Fibroblast of upper back skin (primary cell): ENCODE measurements at places on chromosomes 4 and X.

GRCh38 chr4:139563515-139563914, 7.5 kb upstream of the SETD7 start:
- peak; percentile 70 for DNase-seq

GRCh38 chr4:23298371-23298770, 591.5 kb downstream of the PPARGC1A start:
- no peak for DNase-seq

GRCh38 chrX:79100791-79101484, 43.5 kb upstream of the GPR174 start:
- DNase-seq: no peak

GRCh38 chr4:112077743-112078142, 67.5 kb upstream of the FAM241A start:
- no peak for DNase-seq

DNA sequence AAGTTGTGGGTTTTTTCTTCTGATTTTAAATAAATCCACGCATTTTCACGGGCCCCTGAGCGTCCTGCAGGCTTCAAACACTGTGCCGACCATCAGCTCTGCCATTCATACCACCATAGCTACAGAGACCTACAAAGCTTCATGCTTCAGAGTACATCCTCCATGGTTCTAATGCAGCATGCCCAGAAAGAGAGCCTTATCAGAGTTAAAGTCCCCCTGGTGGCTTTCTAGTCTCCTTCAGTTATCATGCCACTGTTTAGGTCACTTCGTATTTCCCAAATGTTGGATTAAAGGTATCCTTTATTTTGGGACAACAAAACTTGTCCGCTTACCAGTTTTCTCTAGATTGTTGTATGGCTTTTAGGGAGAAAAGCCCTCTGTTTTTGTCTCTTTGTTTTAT, 66.7 kb upstream of the VCX2 start:
- no peak for DNase-seq

GRCh38 chrX:53684415-53685192, 1.9 kb downstream of the HUWE1 start:
- no peak for DNase-seq

DNA sequence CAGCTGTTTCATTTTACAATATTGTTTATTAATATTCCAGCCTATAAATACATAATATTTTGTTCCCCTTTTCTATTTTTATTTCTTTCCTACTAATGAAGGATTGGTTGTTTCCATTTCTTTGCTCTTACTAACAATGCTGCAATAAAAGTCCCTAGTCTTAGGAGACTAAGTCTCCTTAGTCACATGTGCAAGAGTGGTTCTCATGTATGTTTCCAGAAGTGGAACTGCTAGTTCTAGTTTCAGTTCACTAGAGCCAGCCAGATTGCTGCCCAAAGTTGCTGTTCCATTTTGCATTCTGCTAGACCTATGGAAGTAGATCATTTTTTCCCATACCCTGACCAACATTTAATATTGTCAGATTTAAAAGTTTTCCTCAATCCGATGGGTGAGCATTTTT, 44.3 kb downstream of the CNGA1 start:
- no peak for DNase-seq

DNA sequence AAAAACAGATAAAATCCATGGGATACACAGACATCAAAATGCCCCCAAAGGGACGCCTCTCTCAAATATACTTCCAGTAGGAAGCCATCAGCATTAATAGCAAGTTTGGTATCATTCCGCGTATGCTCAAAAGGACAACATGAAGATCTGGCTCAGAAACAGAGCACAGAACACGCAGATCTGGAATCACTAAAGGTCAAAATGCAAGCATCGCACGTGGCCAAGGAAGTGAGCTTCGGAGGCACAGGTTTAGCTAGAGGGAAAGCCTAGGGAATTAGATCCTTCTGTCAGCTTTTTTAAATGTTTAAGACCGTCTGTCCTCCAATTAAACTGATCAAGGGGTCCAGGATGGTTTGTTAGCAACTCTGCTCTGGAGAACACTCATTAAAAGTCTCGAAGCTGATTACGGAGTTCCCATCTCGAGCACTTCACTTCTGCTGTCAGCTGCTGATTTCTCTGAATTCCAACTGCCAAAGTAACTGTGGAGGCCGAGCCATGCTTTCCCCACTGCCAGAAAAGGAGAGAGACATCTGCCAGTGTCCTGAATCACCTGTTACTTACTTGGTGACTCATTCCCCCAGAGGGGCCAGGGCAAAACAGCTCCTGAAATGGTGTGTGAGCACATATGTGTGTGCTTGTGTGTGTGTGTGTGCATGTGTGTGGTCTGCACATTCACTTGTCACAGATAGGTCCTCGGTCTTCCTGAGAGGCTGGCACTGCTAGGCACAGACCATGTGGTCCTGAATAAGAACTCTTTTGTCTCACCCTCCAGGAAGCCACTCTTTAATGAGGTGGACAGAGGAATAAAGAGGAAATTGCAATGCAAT, 177.7 kb upstream of the PPARGC1A start:
- DNase-seq: peak; percentile 72

- peak; percentile 97 for DNase-seq
These were observed 121.2 kb downstream of the GASK1B start for GRCh38 chr4:158051401-158052235.

- DNase-seq: peak; percentile 25
These were observed 15.9 kb downstream of the IL15 start for GRCh38 chr4:141652161-141652778.

- DNase-seq: peak; percentile 0
These were observed 1.3 kb upstream of the ZNF141 start for GRCh38 chr4:336099-336892.

- no peak for DNase-seq
These were observed 13.5 kb downstream of the MAOB start for GRCh38 chrX:43868791-43869190.

GRCh38 chrX:101957174-101957573, 25.3 kb upstream of the ZMAT1 start:
- no peak for DNase-seq

DNA sequence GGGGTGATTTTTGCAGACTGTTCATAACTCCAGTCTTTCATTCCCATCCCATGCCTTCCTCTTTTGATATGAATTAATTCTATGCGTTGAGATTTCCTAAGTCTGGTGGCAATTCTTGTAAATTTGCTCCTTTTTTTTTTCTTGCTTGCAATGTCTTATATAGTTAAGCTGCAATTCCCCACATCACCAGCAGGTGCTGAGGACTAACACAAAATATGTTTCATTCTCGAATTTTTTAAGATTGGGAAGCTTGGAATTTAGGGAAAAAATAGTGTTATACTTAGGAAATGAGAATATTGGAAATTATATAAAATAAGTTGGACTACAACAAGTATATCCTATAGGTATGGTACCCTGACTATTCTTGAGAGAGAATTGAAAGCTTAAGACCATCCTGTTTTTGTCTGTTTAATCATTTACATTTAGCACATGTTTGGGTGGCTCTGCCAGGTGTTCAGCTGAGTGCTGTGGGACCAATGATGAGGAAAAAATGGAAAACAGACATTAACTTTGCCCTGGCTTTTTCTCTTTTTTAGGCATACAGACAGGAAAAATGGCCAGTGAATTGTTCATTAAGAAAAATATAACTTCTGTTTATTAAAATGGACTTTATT, 30.2 kb downstream of the AFF2 start:
- no peak for DNase-seq

- DNase-seq: no peak
These were observed 315.4 kb upstream of the TECRL start for GRCh38 chr4:64724689-64725088.

- DNase-seq: no peak
These were observed 24.6 kb upstream of the LAP3 start for GRCh38 chr4:17552427-17552826.

GRCh38 chr4:42284030-42284429, 113.3 kb upstream of the SHISA3 start:
- no peak for DNase-seq

DNA sequence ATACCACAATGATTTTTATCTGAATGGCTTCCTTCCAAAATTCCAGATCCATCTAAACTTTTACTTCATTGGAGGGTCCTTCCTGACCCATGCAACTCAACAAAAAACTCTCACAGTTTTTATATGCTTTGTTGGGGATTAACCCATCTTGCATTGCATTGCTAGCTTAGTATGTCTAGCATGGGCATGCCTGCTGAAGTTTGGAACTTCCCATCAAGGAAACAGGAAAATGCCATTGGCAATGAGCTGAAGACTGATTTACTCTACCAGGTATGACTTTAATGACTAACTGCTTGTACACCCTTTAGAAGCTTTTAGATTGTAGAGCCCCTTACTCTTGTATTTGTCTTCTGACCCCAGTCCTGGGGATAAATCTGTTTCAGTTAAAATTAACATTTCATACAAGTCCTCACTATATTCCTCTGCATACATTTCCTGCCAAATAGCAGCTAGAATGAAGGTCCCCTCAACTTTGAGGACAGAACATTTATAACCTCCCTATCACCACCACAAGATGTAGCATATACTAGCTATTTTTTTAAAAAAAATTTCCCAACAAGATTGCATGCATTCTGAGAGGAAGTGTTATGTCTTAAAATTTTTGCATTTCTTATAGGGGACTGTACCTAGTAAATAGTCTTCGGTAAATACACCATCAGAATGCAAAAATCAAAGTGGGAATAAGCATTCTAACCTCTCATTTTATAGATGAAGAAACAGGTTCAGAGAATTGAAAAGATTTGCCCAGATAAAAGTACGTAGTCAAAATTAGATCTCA, 52.5 kb upstream of the ATXN3L start:
- no peak for DNase-seq

GRCh38 chr4:15262396-15262795, 165.4 kb upstream of the C1QTNF7 start:
- DNase-seq: peak; percentile 18

- no peak for DNase-seq
These were observed 46.2 kb downstream of the SMARCA5 start for GRCh38 chr4:143559757-143560147.

- peak; percentile 38 for DNase-seq
These were observed 12.9 kb downstream of the PPP2R3B start for GRCh38 chrX:373641-374471.

DNA sequence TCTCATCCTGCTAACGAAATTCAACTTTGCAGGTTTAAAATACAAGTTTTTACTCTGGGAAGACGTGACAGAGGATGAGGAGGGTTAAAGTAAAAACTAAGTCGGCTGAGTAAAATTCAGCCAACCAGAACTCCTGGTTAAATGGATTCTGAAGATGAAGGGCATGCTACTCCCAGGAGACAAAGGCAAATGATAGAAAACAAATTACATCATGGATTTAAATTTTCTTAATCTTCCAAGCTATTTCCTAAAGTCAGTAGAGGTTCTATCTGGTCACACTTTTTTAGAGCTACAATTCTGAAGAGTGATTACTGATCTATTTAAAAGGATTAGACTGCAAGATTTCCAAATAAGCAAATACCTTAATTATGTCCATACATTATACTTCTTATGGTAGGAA, 47.9 kb downstream of the ZNF827 start:
- no peak for DNase-seq

DNA sequence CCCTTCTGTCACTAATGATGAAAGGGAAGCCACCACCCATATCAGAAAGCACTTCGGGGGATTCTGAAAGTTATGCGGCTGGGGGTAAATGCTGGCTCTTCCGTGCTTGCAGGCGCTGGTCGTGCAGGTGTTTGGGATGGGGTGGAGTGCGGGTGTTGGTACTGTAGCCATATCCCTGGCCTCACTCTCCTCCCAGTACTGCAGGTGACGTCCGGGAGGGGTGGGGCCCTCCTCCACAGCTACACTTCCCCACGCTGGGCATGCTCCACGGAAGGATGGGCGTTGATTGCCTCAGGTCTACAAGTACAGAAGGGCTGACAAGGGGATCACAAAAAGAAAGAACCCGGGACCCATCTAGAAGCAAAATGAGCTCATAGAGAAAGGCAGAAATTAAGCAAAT, 48.6 kb upstream of the CLDN24 start:
- no peak for DNase-seq

- peak; percentile 73 for DNase-seq
These were observed 115.2 kb upstream of the LNX1 start for GRCh38 chr4:53706422-53707032.

DNA sequence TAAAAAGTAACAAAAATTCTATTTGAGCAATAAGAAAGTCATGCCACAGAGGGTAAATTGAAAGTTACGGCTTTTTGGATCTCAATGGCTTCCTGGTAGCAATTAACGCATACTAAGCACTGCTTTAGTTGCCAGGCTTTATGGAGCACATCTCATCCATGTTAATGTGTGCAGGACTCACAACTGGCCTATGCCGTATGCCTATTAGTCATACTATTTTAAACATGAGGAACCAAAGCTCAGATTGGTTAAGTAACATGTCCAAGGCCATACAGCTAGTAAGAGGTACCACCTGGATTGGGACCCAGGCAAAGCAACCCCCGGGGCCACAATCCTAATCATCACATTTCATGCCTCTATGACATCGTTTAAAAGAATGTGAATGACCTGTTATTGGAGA, 17.1 kb downstream of the DAPP1 start:
- no peak for DNase-seq

DNA sequence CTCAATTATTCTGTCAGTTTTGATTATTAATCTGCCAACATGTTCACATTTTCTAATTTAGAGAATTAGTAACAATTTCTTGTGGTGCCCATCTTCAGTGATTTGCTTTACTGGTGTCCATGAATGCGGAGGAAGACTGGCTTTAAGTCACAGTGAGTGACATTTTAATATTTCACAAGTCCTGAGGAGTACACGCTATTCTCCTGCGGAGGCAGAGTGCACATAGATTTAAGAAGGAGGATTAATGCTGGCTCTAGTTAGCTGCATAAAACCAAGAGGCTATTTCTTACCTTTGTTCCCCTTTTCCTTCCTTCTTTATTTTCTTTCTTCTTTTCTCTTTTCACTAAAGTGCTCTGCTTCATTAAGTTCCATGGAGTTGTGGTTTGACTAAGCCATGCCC, 495.2 kb upstream of the IGFBP7 start:
- no peak for DNase-seq

- DNase-seq: peak; percentile 94
These were observed 665 bp downstream of the TIGD2 start for GRCh38 chr4:89111833-89112563.

- peak; percentile 24 for DNase-seq
These were observed 44.6 kb upstream of the LINC00632 start for GRCh38 chrX:140664939-140665338.

DNA sequence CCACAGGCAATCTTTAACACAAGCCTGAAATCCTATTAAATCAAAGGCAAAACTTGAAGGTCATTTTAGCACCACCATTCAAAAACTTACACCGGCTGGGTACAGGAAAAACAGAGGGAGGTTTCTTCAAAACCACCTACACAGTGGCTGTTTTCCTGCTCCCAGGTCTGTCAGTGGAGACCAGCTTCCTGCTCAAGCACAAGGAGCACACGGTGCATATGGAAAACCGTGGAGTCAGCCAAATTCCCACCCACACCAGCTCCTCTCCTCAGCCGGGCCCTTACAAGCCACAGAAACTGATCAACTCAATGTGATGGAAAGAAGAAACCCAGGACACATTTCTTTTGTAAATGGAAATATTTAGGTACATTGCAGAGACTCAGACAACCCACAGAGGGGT, 14.3 kb upstream of the FAM241A start:
- DNase-seq: no peak

GRCh38 chrX:155544881-155545280, 67.9 kb downstream of the TMLHE start:
- peak; percentile 54 for DNase-seq
